ENCODE measurements at places on chromosomes 5 and 9.
A peak's percentile ranks its signal among the peaks of the same experiment; 100 is the strongest.

- DNase-seq: no peak
These were observed 746.1 kb upstream of the MEF2C start for GRCh38 chr5:89628876-89629635.

GRCh38 chr9:136181784-136182419 is 23.0 kb downstream of the LHX3 start:
- DNase-seq: no peak

DNA sequence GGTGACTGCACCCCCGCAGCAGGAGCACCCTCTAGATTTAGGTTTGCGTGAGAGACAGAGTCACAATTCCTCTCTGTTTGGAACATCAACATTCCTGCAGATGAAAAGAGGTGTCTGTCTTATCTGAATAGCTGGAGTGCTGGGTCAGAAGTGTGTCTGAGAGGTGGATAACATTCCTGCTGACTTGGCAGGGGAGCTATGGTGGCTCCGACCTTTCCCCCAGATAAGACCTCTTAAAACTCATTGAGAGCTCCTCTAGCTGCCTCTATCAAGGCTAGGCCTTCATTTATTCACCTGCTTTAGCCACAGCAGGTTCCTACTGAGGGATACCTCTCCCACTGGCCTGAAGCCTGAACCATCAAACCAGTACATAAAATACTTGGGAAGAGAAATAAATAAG is 615.5 kb downstream of the LRRC70 start:
- no peak for DNase-seq

- DNase-seq: peak; percentile 41
These were observed at the start of gene NEURL1B for GRCh38 chr5:172640822-172641358. TSS of gene NEURL1B (plus strand) at chr5:172641263. CDS start at chr5:172641407, 144 bp downstream.

DNA sequence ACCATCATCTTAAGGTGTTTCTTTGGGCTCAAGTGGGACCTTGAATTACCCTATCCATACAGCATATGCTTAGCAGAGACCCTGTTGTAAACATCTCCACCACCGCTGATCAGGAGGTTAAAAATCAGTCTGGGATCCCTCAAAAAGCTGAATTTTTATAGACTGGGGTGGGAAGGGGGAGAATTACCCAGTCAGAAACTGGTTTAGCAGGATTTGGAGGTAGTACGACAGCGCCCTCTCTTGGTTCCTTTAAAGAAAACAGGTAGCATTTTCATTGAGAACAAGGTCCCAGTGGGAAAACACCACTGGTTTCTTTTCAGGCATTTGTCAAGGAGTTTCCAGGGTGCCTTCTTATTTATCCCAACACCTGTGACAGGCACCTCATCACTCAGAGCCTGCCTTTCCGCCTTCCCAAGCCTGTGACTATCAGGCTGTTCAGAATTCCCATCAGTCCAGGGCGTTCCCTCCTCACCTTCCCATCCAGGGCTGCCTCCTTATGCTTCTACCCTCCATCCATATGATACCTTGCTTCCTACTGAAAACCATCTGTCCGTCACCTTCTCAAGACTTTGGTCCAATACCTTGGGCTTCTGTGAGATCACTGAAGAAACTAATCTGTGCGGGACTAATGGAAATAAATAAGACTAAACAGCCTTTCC is 203.8 kb upstream of the RAI14 start:
- DNase-seq: no peak
